Tracheal epithelial cell (primary cell): ENCODE measurements at places on chromosomes 5 and 9. TPM values are rescaled to one million over a fixed set of nuclear protein-coding genes. Genes with fewer than 3 reads are reported as not detected.

SIT1 gene
- not detected in 2 replicates for total RNA-seq

DCP2 gene
- total RNA-seq: 33.0 and 34.3 TPM in 2 replicates

C5orf52 gene
- not detected in 2 replicates for total RNA-seq

FOXD4L4 gene
- total RNA-seq: not detected in 2 replicates

NIPSNAP3A gene
- 23.0 and 32.0 TPM in 2 replicates for total RNA-seq

MFAP3 gene
- total RNA-seq: 63.9 and 70.8 TPM in 2 replicates

GARIN3 gene
- total RNA-seq: not detected in 2 replicates

NMUR2 gene
- not detected in 2 replicates for total RNA-seq

BSPRY gene
- 4.7 and 6.5 TPM in 2 replicates for total RNA-seq

GLRA1 gene
- total RNA-seq: not detected in 2 replicates

LAMC3 gene
- total RNA-seq: not detected in 2 replicates

SYK gene
- 15.2 and 28.3 TPM in 2 replicates for total RNA-seq

CDH9 gene
- total RNA-seq: not detected in 2 replicates
